AG08396 (cell line): ENCODE measurements at places on chromosomes 7 and 10.

GRCh38 chr7:123460616-123461015 is 73.8 kb downstream of the IQUB start:
- DNase-seq = no peak

DNA sequence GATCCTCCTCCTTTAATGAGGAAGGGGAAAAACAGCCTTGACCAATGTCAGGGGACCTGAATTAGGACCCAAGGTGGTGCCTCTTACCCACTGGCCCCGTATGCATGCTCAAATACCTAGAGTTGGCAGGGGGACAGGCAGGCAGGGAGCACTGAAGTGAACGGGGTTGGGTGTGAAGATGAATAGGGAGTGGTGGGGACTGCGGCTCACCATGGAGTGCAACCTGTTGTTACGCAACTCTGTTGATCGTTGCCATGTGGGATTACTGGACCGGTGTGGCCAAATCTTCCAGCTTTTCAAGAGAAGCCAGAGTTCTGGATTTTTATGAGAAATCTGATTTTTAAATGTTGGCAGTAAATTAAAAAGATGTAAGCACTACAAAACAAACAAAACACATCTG is 48.1 kb downstream of the TLL2 start:
- DNase-seq = no peak

- peak; percentile 70 for DNase-seq
These were observed 15.6 kb downstream of the ATG9B start for GRCh38 chr7:151008511-151009323.

DNA sequence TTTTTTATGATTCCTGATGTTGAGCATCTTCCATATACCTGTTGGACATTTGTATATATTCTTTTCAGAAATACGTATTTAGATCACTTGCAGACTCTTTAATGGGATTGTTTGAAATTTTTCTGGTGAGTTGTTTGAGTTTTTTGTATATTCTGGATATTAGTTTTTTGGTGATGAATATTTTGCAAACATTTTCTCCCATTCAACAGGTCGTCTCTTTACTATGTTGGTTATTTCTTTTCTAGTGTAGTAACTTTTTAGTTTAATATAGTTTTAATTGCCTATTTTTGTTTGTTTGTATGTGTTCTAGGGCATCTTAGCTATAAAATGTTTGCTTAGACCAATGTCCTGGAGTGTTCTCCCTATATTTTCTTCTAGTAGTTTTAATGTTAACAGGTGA is 72.7 kb downstream of the ZWINT start:
- DNase-seq = no peak

GRCh38 chr7:121796381-121796780 is 76.6 kb upstream of the PTPRZ1 start:
- DNase-seq = no peak

DNA sequence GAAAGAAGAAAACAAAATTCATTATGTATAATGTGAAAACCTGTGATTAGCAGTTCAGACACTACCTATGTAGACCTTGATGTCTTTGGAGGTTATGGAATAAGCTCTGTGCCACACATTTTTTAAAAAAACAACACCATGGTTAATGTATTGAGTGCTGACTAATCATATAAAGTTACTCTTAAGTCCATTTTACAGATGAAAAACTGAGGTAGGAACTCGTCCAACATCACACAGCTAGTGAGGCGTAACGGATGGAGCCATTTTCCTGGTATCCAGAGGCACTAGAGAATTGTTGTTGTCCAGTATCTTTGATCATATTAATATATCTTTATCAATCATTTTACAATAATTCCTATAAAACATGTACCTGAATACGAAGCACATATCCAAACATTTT is 67.5 kb downstream of the MINDY3 start:
- DNase-seq = no peak

- peak; percentile 64 for DNase-seq
These were observed 16.6 kb downstream of the ZNF862 start for GRCh38 chr7:149854611-149855360.

- DNase-seq = no peak
These were observed 6.2 kb upstream of the FOXK1 start for GRCh38 chr7:4675771-4676367.

DNA sequence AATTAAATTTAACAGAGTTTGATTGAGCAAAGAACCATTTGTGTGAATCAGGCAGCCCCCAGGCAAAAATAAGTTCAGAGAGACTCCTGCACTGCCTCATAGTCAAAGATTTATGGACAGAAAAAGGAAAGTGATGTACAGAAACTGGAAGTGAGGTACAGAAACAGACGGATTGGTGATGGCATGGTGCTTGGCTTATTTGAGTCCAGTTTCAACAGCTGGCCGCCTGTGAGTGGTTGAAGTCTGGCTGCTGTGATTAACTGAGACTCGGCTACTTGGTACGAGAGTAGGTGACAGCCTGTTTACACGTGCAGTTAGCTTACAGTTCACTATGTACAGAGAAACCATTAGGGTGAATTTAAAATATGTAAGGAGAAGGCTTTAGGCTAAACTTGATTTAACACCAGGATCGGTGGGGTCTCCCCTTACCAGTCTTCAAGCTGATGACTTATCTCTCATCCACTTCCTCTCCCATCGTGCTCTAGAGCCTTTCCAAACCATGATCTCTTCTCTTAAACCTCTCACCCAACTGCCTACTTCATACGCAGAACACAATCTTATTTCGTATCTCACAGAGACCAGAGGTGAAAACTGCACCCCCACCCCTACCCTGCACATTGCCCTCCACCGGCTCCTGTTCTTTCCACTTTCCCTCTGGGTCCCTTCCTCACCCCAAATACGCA is 5.0 kb upstream of the MSMB start:
- DNase-seq = no peak

DNA sequence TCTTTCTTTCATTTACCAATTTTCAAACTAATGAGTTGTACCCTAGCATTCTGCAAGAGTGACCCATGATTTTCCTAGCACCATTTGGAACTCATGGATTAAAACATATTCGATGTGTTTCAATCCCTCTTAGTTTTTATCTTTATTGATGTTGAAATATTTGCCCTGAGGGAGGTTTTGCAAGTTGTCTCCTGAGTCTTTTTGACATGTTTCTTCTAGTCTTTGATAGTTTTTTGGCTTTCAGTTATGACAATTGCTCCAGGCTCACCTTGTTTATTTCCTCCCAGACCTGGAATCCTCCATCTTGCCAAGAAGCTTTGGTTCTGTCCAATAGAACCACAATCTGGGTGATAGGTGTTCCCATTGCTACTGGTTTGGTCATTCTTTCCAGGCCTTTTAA is 327.8 kb downstream of the WDR11 start:
- no peak for DNase-seq

DNA sequence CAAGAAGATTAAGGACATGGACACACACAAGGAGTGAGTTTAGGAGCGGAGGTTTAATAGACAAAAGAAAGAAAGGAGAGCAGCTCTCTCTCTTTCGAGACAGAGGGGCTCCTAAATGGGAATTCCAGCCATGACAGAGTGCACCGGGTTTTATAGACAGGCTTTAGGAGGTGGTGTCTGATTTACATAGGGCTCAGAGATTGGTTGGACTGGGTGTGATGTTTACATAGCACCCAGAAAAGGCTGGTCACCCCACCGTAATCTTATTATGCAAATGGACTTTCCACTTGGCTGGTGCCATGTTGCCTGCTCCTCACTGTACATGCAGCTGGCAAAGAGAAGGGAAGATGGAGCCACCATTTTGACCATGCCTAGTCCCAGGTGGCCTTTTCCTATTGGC is 28.4 kb upstream of the MRC1 start:
- no peak for DNase-seq
